ENCODE measurements at places on chromosomes 5 and 9. TPM values are rescaled to one million over a fixed set of nuclear protein-coding genes. Genes with fewer than 3 reads are reported as not detected.

Gene TERT
- polyA plus RNA-seq = not detected

Gene PFN3
- polyA plus RNA-seq = not detected

Gene EPB41L4A
- 7.4 TPM for polyA plus RNA-seq

Gene FAM170A
- not detected for polyA plus RNA-seq

Gene ELAVL2
- polyA plus RNA-seq = 106 TPM

Gene JAK2
- polyA plus RNA-seq = 19.7 TPM

Gene MAT2B
- 31.8 TPM for polyA plus RNA-seq

Gene PCDHGA2
- polyA plus RNA-seq = 0.26 TPM

Gene KCNV2
- not detected for polyA plus RNA-seq

Gene SHB
- polyA plus RNA-seq = 17.5 TPM

Gene MARCOL
- not detected for polyA plus RNA-seq

Gene IRGM
- polyA plus RNA-seq = not detected

Gene CTXN3
- 1.0 TPM for polyA plus RNA-seq

Gene PCDHAC1
- polyA plus RNA-seq = 2.4 TPM

Gene FIBCD1
- polyA plus RNA-seq = 1.6 TPM

Gene POU5F2
- polyA plus RNA-seq = 0.07 TPM

Gene PCDHGA12
- polyA plus RNA-seq = 0.56 TPM

Gene LCP2
- not detected for polyA plus RNA-seq

Gene VLDLR
- polyA plus RNA-seq = 62.4 TPM

Gene MELK
- polyA plus RNA-seq = 1.8 TPM

Gene IGFBPL1
- 372 TPM for polyA plus RNA-seq

Gene SLC2A8
- 10.2 TPM for polyA plus RNA-seq
